ENCODE measurements at places on chromosomes 3 and 15.

- no peak for DNase-seq
These were observed 26.1 kb downstream of the ATP2B2 start for GRCh38 chr3:10479311-10479710.

DNA sequence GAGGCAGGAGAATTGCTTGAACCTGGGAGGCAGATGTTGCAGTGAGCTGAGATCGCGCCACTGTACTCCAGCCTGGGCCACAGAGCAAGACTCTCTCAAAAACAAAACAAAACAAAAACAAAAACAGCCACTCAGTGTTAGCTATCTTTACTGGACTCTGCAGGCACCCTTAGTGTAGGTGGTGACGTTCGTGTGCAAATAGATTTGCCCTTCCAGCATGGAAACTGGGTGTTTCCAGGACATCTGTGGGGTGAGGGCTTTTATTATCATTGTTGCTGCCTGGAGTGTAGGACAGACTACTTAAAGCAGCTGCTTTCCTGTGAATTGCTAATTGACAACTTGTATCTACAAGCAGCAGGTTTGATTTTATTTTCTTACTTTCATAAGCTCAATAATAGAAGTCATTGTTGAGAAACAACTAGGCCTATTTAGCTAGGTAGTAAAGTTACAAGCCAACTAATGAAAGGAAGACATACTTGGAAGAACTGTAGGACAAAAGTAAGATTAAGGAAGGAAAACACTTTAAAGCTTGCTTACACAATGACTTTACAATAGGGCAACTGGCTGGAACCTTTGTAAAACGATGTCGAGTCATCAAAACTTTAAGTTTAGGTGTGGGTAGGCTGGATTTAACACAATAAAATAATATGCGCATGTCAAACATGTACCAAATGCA, 25.4 kb upstream of the SPPL2A start:
- no peak for DNase-seq

DNA sequence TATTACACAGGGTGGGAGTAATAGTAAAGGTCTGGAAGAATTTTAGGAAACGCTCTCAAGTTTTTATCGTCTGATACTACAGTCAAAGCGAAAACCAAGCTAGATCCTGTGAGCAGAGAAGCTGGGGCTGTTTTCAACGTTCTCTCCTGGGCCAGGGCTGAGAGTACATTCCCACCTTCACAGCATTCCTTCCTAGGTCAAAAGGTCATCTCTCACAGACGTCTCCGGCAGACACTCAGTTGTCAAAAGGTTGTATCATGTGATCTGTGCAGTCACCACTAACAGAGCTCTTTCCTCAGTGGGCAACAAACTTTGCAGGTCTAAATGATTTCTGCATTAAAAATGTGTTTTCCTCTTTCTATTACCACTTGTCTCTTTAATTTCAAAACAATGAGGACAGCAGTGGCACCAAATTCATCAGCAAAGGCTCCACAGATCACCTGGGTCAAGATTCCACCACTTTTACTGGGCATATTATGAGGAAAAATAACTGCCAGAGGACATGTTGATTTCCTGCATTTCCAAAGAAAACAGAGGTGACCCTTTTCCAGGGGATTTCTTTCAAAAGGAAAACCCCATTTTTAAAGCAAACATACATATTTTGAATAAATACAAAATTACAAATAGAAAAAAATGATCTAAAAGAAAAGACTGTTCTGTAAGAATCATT, 41.9 kb downstream of the MEIS2 start:
- DNase-seq: peak; percentile 58

GRCh38 chr3:73419179-73419803, 205.4 kb downstream of the PDZRN3 start:
- no peak for DNase-seq

- DNase-seq: no peak
These were observed 333.9 kb upstream of the THRB start for GRCh38 chr3:24828551-24828950.

DNA sequence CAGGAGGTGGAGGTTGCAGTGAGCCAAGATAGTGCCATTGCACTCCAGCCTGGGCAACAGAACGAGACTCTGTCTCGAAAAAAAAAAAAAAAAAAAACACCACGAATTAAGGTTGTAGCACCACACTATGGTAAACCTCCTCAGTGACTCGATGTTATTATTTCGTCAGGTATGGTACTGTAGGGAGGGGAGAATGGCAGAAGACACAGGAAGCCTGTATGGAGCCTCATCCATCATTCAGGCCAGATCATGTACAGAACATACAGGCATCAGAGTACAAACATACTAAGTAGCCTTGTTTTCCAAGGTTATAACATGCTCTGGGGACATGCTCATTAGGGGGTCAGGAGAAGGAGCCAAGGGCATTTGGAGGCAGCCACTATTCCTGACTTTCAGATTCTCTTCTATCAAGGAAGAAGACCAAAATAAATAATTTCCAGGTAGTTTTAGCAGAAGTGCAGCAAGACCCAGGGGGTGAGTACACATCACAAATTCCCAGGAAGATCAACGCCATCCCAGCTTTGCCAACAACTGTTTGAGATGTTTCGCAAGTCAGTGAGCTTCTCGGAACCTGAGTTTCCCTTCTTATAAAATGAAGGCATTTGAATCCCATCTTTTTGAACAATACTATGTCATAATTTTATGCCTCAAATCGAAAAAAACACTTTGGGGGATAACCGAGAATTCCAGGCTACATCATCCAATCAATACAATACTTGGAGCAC, 79.8 kb downstream of the FOXP1 start:
- DNase-seq: no peak

DNA sequence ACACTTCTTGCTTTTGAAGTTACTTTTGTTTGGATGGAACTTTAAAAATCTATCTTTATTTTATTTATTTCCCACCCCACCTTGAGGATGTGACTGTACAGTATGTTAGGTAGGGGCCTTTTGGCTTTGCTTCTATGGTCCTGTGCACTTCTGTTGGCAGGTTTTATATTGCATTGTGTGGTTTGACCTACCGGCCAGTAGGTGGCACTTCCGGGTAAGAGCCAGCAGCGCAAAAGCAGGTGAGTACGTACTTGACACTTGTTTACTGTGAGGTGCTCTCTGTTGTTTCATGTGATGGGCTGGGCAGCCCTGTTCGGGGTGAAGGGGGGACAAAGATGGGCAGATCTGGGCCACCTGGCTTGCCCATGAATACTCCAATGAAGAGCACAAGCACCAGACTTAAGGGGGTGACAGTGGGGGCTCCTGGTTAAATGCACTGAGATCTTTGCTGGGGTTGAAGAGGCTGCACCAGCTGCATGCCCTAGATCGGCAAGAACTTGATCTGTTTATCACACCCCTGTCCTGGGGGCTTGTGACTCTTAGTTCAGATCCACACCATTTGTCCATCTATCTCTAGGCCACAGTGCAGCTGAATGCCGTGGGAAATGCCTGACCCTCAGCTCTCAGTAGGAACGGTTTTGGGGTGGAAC, 131.6 kb downstream of the NLGN1 start:
- DNase-seq: peak; percentile 39

GRCh38 chr3:160205606-160206005, 19.6 kb upstream of the C3orf80 start:
- DNase-seq: no peak

GRCh38 chr3:19272296-19272695, 124.0 kb downstream of the KCNH8 start:
- DNase-seq: no peak

- DNase-seq: no peak
These were observed 9.9 kb downstream of the THSD4 start for GRCh38 chr15:71124937-71125790.

- no peak for DNase-seq
These were observed 92.3 kb downstream of the SMAD3 start for GRCh38 chr15:67157521-67158252.

DNA sequence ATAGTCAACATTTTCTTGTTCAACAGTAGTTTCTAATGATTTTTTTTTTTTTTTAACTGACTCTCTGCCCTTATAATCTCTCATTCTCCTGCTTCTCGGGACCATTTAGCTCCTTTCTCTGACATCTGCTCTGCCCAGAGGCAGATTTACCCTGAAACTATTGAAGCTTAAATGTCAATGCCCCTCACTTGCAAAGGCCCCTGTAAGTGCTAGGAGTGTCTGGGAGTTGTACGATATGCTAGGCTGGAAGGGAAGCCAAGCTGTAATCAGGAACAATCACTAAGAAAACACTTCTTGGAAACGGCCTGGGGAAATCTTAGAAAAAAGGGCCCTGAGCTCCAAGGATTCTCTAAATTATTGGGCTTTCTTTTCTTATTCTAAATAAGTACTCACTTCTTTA, 5.8 kb upstream of the PLOD2 start:
- no peak for DNase-seq

DNA sequence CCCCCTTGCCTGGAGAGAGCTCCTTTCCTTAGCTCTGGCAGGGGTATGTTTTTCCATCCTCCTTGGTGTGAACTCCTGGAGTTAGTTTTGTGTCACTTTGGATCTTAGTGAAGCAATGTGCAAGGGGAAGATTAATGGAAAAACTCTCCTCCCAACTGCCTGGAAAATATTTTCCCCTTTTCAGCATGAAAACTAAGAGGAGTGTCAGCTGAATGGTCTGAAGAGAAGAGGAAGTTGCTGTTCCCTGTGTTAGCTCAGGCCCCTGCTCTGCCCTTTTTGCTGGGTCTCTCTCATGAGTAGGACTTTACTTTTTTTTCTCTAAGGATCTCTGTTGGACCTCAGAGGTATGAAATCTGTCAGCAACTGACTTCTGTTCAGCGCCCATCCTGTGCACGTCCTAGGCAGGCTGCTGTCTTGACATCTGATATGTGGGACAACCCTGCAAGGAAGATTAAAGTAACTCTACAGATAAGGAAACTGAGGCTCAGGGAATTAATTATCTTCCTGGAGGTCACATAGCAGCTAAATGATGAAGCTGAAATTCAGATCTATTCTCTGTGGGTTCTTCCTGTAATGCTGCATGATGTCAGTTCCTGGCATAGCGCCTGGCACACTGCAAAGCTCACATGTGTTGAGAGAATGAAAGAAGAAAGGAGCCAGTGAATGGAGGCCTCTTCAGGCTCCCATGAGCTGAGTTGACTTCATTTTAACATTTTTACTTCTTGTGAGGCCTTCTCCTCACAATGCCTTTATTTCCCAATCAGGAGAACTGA, 109.7 kb upstream of the GALNT15 start:
- no peak for DNase-seq

DNA sequence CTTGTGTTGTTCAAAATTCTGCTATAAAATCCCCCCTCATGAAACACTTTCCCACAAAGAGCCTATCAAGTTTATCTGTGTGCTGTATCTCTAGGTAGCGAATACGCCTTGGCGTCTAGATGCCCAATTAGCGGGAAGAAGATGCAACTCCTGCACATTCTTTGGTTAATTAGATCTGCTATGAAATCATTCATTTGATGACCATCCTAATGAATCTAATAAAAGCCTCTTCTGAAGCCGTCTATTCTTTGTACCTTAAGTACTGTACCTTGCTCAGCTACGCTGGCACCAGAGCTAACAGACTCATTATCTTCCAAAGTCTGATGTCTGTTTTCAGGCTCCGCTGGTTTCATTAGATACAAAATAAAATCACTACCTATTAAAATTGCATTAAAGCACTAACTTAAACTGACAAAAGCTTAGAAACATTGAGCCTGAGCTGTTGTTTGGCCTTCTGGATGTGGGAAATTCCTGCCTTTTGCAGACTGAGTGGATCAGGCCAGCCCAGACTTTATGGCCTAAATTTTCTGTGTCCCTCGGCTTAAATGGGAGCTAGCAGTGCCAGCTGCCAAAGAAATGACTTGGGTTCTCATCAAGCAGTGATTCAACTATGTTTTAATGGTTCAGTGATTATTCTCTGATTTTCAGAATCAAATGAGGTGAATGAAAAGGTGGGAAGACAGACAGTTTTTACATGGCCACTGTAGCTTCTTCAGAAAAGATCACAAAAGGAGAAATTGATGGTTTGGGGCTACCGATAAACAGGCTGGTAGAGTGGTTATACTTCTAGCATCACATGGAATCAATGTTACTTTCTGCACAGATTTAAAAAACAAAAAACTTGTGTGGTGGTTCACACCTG, 28.4 kb upstream of the CHST2 start:
- no peak for DNase-seq

- no peak for DNase-seq
These were observed 1068.0 kb upstream of the CADM2 start for GRCh38 chr3:83890763-83891135.

DNA sequence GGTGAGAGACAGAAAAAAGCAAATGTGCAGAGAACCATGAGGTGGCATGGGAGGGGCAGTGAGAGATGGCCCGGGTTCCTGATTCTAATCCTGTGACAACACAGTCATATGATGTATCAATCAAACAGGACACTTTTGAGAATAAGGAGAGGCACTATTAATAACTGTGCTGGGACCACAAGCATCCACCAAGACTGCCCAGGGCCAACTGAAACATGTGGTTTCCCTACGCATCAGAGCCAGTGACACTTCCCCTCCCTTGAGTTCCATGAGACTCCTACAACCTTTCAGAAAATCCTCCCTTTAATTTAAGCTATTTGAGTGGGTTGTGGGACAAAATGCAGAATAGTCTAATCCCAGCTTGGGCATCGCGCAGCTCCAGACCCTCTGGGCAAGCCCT, 17.4 kb downstream of the SH3BP5 start:
- DNase-seq: no peak

DNA sequence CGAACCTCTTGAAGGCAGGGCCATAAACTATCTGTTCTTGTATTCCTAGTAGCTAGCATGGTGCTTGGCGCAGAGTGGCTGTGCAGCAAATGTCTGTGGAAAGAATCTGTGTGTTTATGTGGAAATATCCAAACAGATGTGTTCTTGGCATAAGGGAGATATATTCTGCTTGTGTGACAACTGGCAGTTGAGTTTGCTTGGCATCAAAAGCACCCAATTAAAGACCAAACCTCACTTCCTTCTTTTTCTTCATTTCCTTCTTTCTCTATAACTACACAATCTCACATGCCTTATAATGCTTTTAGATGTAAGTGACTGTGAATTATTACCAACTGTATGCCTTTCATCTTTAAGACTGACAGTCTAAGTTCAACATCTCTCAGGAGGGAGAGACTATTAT, 296.5 kb downstream of the SLC9A9 start:
- no peak for DNase-seq

DNA sequence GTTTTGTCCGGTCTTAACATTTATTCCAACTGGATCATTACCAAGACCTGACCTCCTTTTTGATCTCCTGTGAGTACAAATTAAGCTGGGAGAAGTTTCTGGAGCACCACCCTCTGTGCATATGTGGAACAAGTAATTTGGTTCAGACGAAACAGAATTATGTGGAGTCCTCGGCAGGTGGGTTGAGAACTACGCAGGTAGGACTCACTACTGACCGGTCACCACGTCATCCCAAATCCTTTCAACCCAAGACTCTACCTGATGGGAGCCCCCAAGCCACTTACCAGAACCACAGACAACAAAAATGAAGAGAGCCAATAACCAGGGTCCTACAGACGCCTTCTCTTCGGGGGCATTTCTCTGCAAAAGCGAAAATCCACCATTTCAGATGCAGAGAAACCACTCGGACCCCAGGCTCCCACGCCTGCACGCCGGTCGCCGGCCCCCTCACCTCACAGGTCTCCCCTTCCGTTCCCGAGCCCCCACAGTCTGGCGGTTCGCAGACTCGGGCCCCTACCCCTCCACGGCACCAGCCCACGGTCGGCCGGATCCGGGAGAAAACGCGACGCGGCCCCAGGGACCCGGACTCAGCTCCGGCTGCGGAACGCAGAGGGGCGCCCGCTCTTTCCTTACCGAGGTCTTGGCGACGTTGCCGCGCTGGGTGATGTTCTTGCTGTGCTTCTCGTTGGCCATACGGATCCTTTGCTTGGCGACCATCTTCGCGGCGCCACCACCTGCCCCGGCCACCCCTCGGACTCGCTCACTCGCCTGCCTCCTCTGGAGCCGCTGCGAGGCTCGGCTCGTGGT, 674 bp downstream of the SERP1 start:
- peak; percentile 27 for DNase-seq
